ENCODE measurements at places on chromosomes 16 and 17.

DNA sequence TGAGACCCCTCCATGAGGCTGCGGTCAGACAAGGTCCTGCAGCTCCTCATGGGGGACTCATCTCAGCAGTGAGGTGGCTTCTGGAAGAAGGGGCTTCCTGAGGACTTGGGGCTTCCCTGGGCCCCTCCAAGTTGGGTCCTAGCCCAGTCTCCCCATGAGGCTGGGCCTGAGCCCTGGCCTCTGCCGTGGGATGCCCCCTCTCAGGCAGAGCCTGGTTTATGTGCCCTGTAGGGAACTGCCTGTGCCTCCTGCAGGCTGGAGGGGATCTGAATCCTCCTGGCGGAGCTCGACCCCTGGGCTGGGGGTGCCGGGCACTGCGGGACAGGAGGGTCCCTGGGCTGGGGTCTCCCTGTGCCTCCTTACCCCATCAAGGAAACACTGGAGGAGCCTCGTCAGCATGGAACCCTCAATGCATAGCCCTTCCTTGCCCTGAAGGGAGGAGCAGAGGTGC is 45.8 kb downstream of the TNFRSF13B start:
- DNase-seq: no peak

- DNase-seq: no peak
These were observed 469.1 kb downstream of the GRIN2A start for GRCh38 chr16:9713156-9713555.

DNA sequence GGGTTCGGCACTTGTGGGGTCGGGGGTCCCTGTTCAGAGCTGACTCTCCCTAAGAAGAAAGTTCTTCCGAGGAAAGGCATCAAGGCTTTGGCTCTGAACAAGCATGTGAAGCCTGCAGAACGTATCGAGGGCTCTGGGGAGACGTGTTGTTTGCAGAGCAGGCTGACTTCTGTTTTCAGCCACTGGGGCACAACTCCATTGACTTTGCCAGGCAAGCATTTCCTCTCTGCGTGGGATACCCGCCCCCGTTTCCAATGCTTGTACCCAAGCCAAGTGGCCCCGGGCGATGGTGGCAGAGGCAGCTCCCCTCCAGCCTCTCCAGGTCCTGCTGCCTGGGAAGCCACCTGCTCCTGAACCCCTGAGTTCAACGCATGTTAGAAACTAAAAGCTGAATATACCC is 255.7 kb downstream of the RBFOX3 start:
- DNase-seq: no peak

DNA sequence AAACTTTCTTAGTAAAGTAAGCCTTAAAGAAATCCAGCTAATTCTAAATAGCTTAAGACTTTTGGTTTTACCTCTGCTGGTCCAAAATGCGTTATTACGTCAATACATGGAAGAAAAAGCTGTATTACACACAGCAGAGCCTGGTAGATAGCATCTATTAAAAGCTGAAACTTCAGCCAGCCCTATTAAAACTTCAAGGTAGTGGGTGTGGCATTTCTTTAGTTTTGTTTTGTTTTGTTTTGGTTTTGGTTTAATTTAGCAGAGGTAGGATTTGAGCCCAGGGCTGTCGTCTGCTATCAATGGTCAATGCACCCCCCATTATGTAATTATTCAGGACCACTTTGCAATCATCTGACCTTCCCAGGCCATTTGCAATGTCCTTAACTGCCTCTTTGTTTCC is 318.4 kb upstream of the MAF start:
- DNase-seq: no peak

GRCh38 chr17:3012926-3013581 is 50.4 kb downstream of the OR1D5 start:
- peak; percentile 76 for DNase-seq

GRCh38 chr17:49987681-49988441 is 7.2 kb downstream of the DLX3 start:
- peak; percentile 32 for DNase-seq

DNA sequence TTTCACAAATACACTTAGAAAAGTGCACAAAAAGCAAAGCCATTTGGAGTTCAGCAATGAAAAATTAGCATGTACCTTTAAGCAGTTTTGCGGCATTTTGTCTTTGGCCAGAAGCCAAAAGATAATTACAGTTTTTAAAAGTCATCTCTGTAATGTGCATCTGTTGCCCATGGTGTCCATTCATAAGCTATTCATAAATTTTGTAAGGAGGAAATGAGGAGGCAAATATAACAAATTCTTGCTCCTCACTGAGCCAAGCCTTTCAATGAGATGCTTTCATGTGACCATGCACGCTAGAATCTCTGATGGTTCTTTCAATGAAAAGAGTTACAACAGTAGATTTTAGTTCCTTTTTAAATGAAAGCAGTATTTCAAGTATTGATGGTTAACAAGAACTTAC is 247.1 kb upstream of the MON1B start:
- DNase-seq: no peak
